ENCODE measurements at places on chromosomes 7 and 10.

DNA sequence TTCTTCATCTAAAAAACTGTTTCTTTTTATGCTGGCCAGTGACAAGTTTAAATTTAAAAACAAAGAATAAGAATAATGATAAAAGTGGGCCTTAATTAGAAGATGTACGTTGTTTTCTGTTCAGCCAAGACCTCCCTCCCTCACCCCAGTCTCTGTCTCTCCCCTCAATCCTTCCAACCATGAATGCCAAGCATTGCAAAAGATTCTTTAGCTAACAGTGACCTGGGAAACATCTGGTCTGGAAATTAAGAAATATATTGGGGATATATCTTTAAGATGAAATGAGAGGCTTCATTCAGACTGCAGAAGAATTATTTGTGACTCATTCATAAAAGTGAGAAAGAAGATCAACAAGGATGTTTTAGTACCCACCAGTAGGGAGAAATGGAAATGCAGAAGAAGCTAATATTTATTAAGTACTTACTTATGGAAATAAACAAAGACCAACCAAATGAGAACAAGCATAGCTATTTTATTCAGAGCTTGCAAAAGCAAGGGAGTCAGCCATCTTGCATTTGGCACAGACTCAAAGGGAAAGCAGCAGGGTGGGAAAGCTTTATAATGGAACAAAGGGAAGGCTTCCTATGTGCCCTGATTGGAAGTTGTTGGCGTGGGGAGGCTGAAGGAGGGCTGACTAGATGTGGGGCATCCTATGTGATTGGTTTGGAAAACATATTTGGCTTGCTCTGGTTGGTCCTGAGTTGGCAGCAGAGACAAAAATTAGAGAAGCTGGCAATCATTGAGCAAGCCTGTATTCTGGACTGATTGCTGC lies 595.4 kb upstream of the GHITM start:
- no peak for DNase-seq

DNA sequence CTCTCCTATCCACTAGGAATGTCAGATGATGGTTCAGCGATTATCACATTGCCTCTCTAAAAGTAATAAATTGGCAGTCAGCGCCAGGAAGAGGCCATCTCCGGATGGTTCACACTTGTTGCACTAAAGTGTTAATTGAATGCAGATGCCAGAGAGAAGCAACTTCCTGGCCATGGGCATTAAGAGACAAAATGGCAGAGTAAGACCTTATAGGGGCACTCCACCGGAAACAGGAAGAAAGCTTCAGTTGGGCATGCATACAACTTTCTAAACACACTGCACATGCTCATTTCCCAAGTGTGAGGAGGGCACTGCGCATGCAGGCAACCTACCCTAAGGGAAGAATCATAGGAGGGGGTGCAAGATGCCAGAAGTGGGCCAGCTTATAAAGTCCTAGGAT lies 71.7 kb upstream of the AUTS2 start:
- DNase-seq = no peak

DNA sequence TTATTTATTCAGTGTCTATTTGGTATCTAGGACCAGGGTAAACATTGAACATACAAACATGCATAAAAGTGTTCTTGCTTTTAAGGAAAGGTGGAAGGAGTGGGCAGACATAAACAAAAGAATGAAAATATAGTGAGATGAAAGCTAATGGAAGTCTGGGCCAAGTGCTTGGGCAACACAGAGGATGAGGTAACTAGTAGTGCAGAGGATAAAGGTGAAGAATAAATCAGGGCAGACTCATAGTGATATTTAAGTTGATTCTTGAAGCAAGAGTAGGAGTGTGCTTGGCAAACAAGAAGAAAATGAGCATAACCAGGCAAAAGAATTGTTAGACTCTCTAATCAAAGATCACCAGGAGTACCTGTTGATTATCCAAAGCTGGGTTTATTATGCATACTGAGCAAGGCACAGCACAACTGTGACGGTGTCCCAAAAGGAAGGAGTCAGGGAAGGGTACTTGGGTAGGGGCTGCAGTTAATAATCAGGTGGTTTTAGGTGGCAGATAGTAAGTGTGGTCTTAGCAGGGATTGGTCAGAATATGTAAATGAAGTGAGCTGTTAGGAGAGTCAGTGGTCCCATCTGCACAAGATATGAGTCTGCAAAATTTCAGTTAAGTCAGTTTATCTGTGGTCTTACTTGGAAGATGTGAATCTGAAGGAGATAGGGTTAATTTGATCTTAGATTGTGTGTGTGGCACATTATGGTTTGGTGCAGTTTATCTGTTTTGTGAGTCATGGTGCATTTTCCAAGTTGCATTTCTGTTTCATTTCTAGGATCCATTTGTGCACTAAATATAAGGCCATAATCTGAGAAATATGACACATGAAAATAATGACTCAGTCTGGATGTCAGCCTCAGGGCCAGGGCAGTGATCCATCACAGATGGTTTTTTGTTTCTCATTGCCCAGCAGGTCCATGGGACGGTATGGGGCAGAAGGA lies 30.6 kb upstream of the TAX1BP1 start:
- no peak for DNase-seq

GRCh38 chr10:83212632-83213334 lies 926.5 kb upstream of the GHITM start:
- no peak for DNase-seq

GRCh38 chr10:110218632-110219031 lies 11.2 kb downstream of the MXI1 start:
- no peak for DNase-seq

DNA sequence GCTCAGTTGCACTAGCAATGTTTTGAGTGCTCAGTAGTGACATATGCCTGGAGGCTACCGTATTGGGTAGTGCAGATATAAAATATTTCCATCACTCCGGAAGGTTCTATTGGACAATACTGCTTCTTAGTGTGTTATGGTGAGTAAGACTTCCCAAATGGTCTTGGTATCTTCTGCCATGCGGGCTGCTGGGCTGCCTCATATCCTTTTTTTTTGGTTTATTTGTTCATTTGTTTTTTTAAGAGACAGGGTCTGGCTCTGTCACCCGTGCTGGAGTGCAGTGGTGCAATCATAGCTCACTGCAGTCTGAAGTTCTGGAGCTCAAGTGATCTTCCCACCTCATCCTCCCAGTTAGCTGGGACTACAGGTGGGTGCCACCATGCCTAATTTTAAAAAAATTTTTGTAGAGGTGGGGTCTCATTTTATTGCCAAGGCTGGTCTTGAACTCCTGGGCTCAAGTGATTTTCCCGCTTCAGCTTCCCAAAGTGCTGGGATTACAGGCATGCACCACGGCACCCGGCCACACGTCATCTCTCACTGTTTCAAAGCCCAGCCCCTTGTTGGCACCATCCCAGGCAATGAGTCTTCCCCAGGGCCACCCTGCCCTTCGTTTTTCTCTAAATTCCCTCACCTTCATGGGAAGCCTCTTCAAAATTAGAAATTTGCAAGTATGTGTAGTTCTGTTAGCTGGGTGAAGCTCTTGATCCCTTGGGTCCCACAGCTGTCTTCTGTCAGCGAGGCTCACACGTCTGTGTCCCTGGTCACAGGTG lies 111.0 kb upstream of the KLF14 start:
- no peak for DNase-seq

Data from kidney glomerular epithelial cell (primary cell).